ENCODE measurements at places on chromosomes 12 and 14.

DNA sequence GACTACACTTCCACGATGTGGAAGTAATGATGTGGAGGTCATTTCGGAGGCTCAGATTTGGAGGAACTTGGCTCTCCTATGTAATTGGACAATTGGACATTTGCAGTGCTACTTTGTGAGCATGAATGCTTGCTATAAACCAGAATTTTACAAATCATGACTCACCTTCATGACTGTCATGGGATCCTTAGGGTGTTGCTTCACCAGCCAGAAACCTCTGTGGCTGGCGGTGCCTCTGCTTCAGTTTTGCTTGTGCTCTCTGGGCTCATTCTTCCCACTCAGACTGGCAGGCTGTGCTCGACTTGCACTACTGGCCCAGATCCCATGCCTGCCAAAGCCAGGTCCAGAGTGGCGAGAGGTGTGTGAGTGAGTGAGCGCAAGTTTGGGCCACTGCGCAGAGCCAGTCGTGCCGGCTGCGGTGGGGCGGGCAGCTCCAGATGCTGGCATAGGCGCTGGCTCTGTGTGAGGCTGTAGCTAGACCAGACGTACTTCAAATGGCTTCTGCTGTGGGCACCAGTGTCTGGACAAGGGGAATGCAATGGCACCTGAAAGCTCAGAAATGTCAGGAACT lies 387.8 kb downstream of the AEBP2 start:
- DNase-seq: no peak

DNA sequence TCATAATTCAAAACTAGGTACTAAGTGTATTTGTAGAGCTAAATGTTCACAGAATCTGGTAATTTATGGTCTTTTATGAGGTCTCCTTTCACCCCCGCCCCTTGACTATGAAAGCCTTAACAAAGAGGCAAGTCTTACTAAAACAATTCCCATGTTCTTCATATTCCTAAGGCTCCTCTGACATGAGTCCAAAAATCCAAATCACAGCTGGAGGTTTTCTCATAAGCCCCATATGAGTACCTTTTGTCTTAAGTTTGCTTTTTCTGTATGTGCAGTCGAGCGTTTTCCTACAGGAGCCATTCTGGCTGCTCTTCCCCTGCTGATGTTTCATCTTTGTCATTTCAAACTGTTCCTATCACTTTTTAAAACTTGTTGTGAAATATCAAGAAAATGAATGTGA lies 55.2 kb downstream of the SIX1 start:
- no peak for DNase-seq

GRCh38 chr12:62730649-62731048 lies 204.3 kb downstream of the PPM1H start:
- no peak for DNase-seq

DNA sequence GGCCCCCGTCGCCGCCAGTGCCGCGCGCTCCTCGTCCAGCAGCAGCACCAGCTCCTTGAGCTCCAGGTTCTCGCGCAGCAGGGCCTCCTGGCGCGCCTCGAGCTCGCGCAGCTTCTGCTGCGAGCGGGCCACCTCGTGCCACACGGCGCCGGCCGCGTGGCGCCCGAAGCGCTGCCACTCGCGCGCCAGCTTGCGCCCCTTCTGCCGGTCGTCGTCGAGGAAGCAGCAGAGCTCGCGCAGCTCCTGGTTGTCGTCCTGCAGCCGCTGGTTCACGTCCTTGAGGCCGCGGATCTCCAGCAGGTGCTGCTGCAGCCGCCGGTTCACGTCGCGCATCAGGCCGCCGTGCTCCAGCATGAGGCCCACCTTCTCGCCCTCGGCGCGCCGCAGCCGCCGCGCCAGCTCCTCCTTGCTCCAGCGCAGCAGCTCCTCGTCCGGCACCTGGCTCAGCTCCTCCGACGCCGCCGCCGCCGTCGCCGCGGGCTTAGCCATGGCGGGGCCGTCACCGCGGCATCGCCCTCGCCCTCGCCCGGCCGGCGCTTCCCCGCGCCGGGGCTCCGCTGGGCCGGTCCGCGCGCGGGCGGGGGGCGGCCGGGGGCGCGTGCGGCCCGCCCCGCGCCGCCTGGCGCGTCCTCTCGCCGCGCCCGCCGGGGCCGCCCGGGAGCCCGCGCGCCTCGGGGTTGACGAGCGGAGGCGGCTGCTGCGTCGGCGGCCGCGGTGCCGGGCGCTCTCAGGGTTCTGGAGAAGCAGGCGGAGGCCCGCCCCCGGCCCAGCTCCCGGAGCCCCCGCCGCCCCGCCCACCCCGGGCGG lies at the start of gene CCDC85C:
CCDC85C (minus strand) TSS at position 737 of the 807 bp plus-strand sequence; CDS start at position 489, 248 bp downstream.
- peak; percentile 21 for DNase-seq

DNA sequence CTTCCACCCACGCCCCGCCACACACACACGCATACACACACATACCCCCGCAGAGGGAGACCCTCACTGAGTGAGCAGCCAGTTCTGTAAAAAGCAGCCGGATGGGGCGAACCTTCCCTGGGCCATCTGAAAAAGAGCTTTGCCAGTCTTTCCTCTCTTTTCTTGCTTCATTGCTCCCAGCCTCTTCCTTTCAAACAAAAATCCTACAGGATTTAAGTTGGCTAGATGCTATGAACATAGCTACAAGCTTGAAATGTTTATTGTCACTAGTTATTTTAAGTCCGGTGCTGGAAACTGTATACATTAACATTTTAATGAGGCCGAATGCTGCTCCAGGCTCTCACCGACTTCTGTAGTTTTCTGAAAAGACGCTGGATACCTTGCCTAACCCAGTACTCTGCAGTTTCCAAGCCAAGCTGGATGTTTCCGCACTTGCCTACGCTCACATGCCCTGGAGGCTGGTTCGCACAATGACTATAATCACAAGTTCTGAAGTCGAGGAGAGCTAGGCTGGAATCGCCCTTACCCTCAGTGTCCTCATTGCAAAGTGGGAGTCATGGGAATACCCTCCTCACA lies 39.2 kb downstream of the LTBP2 start:
- no peak for DNase-seq

- no peak for DNase-seq
These were observed 155.5 kb downstream of the PRKCH start for GRCh38 chr14:61476754-61477410.

- no peak for DNase-seq
These were observed 72.1 kb downstream of the POLR3B start for GRCh38 chr12:106429636-106430035.
